ENCODE measurements at places on chromosomes 7 and 10.

GRCh38 chr10:131947631-131948347 is 33.9 kb downstream of the BNIP3 start:
- no peak for DNase-seq

DNA sequence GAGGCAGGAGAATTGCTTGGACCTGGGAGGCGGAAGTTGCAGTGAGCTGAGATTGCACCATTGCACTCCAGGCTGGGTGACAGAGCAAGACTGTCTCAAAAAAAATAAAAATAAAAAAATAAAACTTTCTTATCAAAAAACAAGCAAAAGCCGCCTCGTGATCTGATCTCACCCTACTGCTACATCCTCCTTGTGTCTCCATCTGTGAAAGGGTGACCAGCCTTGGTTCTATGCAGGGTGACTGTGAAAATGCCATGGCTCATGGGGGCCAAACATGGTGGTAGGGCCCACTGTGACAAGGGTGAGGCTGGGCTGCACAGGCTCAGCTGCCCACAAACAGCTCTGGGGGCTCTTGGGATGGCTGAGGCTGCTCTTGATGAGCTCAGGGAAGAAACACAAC is 968 bp upstream of the OPN4 start:
- no peak for DNase-seq

DNA sequence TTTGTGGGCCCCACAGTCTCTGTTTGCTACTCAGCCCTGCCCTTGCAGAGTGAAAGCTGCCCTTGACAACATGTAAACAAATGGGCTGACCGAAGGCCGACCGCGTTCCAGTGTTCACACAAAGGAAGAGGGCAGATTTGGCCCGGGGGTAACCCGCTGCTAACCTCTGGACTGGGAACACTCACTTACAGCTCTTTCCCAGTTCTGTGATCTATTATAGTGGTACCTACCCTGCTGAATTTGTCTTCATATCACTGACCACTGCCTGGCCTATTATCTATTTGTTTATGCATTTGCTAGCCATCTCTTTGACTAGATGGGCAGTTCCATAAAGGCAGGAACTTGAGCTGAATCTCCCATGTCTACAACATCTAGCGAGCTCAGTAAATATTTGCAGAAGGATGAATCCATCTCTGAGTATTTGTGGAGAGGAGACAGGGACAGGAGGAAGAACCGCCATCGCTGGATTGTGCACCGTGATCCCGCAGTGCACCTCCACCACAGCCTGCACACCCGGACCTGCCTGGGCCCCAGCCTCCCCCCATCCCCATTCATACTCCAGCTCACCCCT is 15.2 kb downstream of the SLC29A3 start:
- no peak for DNase-seq

DNA sequence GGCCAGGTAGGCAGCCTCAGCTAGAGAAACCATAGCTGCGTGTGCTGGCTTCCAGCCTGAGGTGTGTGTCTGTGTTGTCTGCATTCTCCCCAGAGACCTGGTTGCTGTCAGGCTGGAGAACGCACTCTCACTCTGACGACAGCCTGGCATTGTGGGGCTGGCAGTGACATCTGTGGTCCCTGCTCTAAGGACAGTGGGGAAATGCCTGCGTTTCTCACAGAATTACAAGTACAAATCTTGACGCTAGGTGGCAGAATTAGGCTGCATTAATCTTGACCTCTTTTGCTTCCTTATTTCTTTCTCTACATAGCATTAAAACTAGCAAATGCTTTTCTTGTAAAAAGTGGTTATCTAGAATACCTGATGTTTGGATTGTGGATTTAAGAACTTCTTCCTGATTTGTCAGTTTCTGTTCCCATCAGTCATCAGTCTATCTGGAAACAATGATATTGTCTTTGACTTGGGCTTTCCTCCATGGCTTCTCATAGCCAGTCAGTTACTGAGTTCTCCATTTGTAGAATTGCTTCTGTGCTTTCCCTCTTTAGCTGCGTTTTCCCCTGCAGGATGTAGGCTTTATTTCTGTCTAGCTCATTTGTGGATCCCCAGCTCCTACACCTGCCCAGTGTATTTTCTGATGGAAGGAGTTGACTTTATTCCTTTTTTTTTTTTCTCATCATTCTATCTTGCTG is 86.0 kb downstream of the FANK1 start:
- peak; percentile 11 for DNase-seq

DNA sequence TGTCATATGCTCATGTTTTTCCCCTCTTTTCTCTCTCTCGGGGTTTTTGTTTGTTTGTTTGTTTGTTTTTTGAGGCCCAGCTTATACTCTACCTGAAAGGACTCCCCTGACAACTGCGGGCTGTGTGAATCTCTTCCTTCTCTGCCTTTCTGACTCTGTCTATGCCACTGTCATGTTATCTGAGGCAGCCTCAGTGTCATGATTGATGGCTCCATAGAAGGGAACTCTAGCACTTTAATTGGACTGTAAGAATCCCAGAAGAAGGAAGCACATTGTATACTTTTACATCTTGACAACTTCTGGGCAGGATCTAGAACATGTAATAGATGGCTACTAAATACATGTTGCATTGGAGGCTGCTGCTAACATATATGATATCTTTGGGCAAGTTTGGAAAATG is 25.4 kb downstream of the AKR1B15 start:
- no peak for DNase-seq

DNA sequence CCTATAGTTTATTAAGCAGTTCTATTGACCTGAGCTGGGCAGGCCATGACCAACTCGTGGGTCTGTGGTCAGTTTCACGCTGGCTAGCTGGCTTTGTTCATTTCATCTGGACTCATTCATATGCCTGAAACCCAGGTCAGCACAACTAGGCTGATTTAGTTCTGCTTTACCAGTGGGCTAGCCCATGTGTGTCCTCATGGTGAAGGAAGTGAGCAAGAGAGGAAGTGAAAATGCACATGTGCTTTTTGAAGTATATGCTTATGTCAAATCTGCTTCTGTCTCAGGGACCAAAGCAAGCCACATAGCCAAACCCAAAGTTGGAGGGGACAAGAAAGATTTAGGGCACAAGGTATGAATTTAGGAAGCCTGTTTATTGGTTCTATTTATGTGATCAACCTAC is 154.5 kb downstream of the RNF133 start:
- no peak for DNase-seq

GRCh38 chr7:120402801-120403200 is 129.8 kb downstream of the KCND2 start:
- DNase-seq = no peak

GRCh38 chr7:7830122-7830878 is 111.9 kb upstream of the RPA3 start:
- DNase-seq = peak; percentile 44

DNA sequence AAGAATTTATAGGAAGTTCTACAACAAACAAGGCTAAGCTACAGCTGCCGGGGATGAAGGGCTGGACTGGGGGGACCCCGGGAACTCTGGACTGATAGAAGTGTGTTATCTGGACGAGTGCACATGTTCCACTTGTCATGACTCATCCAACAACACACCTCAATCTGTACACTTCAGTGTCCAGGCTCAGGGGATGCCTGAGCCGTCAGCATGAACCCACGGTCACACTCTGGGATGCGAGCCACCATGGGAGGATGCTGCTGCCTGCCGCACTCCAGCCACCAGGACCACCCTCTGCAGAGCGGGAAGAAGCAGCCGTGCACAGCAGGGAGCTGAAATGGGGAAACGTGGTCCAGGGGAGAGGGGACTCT is 67.5 kb downstream of the MAD1L1 start:
- no peak for DNase-seq

DNA sequence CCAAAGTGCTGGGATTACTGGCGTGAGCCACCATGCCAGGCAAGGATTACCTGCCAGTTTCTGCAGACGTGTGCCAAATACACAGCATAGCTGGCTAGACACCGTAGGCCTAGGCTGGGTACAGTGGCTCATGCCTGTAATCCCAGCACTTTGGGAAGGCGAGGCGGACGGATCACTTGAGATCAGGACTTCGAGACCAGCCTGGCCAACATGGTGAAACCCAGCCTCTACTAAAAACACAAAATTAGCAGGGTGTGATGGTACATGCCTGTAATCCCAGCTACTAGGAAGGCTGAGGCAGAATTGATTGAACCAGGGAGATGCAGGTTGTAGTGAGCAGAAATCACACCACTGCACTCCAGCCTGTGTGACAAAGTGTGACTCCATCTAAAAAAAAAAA is 868 bp downstream of the RFC2 start:
- no peak for DNase-seq

DNA sequence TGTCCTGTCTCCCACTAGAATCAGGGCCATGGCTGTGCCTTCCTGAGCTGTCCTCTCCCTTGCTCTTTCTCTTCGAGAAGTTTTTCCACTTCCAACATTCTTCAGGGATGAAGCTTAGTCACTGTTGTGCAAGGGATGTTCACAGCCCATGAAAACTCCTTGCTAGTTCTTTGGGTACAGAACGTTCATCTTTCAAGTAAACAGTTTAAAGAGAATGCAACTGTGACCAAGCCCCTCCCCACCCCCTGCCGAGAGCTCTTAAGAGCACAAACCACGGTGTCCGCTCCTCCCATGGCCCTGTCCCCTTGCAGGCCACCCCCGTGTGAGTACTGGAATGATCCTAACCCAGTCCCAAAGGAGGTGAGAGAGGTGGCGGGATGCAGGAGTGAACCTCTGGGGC is 161.1 kb upstream of the RHEB start:
- no peak for DNase-seq

DNA sequence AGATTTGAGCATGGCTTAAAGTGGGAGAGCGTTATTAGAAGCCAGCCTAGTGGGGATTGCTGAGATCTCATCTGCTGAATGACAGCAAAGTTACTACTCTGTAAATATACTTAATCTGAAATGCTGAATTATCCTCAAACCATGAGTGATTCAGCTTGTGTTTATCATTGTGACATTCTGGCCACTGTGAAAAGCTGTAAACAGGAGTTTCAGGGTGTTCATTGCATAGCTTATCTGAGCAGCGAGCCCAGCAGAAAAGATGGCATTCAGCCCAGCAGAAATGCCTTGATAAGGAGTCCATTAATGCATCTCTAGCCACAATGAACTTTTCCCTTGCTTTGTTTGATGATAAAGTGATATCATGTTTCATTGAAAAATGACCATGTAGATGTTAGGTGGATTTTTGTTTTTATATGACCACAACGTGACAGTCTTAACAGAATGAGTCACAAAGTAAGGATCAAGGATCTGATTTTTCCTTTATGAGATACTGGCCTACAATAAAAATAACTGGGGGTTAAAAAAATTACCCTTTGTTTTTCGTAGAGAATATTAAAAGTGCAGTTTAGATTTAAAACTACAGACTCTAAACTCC is 7.8 kb downstream of the TES start:
- no peak for DNase-seq

- DNase-seq = no peak
Observed at GRCh38 chr7:44159824-44160630, 18.9 kb upstream of the MYL7 start.

DNA sequence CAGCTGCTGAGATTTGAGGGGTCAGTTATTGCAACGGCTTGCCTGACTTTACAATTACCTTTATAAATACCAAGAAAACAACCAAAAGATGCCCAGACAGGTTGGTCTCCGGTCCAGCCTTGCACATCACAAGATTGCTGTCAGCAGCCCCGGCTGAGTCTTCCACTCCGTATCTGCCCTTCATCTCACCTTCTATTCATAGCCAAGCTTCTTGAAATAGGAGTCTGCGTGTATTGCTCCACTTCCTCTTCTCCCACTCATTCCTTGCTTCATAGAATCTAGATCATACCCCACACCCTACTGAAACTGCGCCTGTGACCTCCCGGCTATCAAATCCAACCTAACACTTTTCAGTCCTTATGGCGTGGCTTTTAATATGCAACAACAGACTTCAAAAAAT is 31.1 kb upstream of the USP6NL start:
- no peak for DNase-seq

GRCh38 chr7:151140826-151141225 is 26.7 kb downstream of the GBX1 start:
- no peak for DNase-seq

GRCh38 chr10:117362313-117362712 is 12.9 kb downstream of the PDZD8 start:
- no peak for DNase-seq

DNA sequence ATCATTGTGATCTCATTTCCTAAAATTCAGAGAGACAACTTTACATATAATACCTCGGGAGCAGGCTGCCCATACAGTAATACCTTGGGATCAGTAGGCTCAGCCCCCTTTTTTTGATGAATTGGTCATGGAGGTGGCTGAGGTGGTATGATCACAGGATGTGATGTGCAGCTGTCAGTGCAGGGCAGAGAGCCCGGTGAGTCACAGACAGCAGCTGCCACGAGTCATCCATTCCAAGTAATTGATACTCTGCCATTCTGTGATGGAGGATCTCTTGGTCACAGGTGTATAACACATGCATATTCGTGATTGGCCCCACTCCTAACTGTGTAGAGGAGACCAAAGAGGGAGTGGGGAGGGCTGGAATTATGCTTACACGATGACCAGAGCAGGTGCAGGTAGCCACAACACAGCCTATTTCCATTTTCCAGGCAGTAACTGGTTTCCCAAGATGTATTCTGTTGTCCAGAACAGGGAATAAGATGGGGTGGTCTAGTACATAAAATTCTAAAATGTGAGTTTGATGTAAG is 14.1 kb downstream of the NRCAM start:
- no peak for DNase-seq

All from T47D (cell line).